Effector memory CD4-positive, alpha-beta T cell (primary cell): ENCODE measurements at places on chromosomes 13 and 19.

- no peak for DNase-seq
Observed at GRCh38 chr19:49818649-49819370, 721 bp downstream of the MED25 start.

DNA sequence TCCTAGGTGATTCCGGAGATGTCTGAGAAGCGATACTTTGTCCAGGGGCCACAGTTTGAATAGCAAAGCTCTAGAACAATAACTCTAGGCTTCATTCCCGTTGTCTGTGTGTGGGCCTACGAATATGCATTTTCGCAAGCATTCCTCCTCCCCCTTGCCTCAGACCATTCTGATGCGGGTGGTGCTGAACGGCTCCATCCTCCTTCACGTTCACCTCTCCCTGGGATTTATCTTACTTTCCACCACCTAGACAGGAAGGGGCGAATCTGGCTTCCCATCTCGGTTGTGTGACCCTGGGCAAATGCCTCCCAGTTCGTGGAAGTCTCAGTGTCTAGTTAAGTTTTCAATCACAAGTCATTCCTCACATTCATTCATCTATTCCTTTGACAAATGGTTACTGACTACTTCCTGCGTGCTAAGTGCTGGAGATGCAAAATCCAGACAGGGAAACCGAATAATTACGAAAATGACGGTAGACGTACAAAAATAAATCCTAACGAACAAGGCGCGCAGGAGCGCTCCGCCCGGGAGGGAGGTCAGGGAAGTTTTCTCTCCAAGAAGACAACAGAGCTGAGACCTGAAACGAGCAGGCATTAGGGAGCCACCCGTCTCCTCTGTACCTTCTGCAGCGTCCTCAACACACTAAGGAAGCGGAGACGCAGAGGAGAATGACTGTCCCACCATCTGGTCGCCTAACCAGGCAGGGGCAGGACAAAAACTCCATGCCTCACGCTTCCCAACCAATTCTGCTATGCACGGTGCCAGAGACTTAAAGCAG, 1.3 kb upstream of the CNOT3 start:
- no peak for DNase-seq

- no peak for DNase-seq
Observed at GRCh38 chr13:106390367-106390766, 145.1 kb downstream of the EFNB2 start.

DNA sequence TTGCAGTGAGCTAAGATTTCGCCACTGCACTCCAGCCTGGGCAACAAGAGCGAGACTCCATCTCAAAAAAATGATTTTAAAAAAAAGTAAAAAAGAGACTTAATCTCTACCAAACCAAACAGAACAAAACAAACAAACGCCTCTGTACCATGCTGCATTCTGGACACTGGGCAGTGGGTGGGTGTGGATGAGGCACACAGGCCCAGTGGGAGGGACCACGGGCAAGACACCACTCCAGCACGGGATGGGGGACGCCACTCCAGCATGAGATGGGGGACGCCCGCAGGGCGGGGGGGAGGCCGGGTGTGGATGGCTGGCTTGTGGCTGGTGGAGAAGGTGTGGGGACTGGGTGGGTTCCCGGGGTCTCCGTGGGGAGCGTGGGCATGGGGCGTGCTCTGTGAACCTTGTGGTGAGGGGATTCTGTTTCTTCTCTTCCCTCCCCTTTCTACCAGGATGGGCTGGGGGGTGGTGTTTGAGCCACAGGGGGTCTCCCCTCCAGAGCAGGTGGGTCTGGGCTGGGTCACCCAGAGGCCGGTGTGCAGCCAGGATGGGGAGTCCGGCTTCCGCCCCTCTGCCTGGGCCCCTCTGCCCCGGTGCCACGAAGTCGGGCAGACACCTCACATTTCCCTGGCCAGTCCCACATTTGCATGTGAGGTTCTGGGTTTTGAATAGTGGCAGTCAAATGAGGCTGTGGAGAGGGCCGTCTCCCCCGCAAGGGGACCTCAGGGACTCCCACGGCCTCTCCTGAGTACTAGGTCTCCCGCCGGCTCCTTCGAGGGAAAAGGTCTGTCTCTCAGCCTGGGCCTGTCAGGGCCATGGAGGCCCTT, 23.9 kb upstream of the MATK start:
- no peak for DNase-seq

DNA sequence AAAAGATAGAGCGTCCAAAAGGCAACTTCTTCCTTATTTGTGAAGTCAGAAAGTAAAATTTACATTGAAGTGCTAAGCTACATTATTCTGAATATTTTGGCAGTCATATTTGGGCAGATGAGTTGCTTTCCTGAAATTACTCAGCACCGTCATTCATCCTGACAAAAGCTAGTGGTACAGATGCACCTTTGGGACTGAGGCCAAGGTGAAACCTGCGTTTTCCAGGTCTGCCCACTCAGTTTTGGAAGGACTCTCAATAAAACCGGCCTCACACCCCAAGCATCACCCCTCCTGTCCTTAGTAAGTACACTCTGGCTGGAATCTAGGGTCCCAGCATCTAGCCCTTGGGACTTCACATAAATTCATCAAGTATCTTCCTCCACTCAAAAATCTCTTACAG, 187.5 kb downstream of the TM9SF2 start:
- DNase-seq = no peak

DNA sequence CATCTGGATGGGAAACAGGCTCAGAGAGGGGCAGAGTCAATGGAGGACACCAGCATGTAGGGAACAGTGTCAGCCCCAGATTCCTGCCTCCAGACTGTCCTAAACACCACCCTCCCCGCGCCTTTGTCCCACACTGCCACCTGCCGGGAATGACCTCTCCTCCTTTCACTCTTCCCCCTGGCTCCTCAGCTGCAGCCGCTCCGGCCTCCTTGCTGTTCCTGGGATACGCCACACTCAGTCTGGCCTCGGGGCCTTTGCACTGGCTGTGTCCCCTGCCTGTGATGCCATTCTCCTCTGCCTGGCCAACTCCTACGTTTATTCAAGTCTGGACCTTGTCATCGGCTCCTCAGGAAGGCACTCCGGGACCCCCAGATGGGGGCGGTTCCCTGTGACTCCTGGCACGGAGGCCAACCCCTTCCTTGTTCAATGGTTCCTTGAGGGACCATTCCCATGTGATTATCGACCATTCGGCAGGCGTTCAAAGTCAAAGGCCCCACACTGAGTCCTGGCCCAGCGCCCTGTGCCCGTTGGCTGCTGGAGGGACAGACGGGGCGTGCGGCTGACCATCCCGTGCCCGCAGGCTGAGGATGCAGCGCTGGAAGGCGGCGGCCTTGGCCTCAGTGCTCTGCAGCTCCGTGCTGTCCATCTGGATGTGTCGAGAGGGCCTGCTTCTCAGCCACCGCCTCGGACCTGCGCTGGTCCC, 15.8 kb downstream of the FUT6 start:
- DNase-seq = no peak

GRCh38 chr13:62850331-62850730, 1434.7 kb upstream of the PCDH20 start:
- DNase-seq = no peak

DNA sequence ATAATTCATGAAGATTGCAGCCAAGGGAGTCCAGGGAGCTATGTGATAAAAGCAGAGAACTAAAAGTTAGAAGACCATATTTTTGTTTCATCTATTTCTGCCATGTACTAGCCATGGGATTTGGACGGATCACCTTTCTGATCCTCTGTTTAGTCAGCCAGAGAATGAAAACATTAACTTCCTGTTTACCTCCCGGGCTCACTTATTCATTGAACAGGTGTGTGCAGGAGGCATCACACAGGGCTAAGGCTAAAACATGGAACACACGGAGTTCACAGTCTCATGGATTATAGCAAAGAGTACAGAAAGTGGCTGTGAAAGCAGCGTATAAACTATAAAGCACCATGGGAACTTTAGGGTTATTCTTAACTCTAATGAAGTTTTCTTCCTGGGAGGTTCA, 96.8 kb downstream of the GPR12 start:
- no peak for DNase-seq

DNA sequence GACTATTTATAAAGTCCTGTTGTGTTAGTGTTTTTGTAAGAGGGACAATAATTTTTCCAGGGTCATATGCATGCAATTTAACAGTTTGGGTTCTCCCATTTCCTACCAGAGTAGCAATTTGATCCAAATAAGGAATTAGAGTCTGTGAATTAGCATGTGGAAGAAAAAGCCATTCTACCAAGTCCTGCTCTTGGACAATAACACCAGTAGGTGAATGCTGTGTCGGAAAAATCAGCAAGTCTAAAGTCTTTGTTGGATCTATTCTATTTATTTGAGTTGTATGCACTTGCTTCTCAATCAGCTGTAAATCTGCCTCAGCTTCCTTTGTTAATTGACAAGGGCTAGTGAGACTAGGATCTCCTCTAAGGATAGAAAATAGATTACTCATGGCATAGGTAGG, 21.4 kb upstream of the IL17D start:
- DNase-seq = no peak

- no peak for DNase-seq
Observed at GRCh38 chr13:49342454-49342853, 94.7 kb downstream of the CDADC1 start.

- no peak for DNase-seq
Observed at GRCh38 chr13:93364166-93364565, 137.6 kb downstream of the GPC6 start.

GRCh38 chr13:109130093-109130835, 500.9 kb downstream of the MYO16 start:
- no peak for DNase-seq

GRCh38 chr19:54189145-54189734, at the start of gene MBOAT7:
MBOAT7 (minus strand) TSS chr19:54189580; CDS start chr19:54188508, 1,072 bp downstream.
- no peak for DNase-seq

DNA sequence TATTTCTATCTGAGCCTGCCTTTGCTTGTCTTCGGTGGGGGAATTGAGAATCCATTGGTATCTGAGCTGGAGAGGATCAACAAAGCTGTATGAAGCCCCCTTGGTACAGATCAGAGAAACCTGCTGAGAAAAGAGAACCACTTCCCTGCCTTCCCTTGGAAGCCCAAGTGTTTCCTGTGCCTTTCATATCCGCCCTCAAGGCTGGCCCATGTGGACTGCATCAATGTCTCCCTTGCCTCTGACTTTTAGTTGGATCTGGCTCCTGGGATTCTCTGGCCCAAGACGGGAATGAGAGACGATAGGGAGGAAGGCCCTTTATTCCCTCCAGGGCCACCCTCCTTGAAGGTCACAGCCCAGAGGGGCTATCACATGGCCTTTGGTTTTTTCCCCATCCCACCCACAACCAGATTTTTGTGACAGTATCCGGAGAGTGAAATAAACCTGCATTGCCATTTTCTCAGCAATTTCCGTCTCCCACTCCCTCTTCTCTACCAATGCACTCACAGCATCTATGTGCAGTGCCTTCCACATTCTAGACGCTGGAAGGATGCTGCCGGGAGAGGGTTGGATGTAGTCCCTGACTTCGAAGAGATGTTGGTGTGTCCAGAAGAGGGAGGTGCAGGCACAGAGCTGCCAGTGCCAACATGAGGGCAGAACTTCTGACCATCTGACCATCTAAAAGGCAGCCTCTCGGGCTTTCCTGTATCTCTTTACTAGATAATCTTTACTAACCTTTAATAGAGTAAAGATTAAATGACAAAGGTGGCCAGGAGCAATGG, 63.8 kb downstream of the KCTD15 start:
- no peak for DNase-seq

DNA sequence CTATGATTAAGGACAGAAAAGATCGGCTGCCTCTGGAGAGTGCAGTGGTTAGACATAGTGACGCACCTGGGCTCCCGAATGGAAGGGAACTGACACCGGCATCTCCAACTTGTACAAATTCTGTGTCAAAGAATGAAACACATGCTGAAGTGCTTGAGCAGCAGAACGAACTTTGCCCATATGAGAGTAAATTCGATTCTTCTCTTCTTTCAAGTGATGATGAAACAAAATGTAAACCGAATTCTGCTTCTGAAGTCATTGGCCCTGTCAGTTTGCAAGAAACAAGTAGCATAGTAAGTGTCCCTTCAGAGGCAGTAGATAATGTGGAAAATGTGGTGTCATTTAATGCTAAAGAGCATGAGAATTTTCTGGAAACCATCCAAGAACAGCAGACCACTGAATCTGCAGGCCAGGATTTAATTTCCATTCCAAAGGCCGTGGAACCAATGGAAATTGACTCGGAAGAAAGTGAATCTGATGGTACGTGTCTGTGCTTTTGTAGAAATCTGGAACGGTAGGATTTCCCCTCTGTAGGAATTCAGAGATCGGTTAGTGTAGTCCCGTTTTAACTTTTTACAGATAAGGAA, 16.9 kb downstream of the ERCC5 start:
- DNase-seq = no peak

DNA sequence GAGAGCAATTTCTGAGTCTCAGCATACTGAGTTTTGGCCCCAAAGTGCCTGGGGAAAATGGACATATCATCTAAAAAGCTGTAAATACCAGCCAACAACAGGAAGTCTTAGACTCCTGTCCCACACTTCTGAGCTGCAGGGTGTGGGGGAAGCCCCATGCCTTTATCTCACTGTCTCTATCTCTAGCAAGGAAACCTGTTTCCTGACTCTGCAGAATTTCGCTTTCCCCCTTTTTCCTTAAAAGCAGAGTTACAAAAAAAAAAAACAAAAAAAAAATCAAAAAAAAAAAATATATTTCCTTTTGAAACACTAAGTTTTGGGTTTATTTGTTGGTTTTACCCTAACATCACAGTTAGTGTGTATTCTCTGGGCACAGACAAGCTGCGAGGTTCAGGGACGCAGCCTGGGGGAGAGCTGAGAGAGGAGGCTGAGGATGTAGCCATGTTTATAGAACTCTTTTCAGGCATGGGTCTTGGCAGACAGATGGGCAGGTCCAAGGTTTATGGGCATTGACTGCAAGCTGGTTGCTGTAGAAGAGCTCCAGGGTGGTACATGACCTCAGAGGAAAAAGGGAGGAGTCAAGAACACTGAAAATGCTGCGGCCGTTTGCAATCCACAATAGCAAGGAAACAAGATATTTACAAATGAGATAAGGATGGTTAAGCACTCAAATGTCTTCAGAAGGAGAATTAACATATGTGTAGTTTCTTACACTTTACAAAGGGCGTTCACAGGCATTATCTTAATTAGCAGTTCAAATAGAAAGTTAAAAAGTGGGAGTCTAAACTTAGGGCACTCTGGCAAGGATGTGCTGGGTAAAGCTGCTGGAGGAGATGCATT, 4.9 kb downstream of the MBNL2 start:
- peak; percentile 41 for DNase-seq

DNA sequence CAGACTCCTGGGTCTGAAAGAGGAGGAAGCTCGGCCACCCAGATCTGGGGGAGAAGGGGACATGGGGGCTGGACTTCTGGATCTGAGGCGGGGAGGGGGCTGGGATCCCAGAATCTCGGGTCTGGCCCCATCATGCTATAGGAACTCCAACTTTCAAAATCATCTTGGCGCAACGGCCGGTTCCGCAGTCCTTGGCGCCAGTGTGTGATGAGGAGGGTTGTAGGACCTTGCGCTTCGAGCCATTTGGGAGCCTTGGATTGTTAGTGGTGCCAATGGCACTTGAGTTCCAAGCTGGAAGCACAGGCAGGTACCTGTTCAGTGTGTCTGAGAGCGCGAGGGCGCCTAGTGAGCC, 324 bp downstream of the RUVBL2 start:
- no peak for DNase-seq

GRCh38 chr13:76703216-76703615, 183.0 kb downstream of the KCTD12 start:
- DNase-seq = no peak

GRCh38 chr19:12932392-12933286, 872 bp downstream of the FARSA start:
- DNase-seq = no peak
